CD14-positive monocyte (primary cell): ENCODE measurements at places on chromosomes 1 and 21. TPM values are rescaled to one million over a fixed set of nuclear protein-coding genes. Genes with fewer than 3 reads are reported as not detected.

SPRR4 gene
- not detected for polyA plus RNA-seq

GJA5 gene
- not detected in 2 replicates for polyA plus RNA-seq

PGBD5 gene
- not detected for polyA plus RNA-seq

TTC22 gene
- polyA plus RNA-seq: not detected
